ENCODE measurements at places on chromosomes 4 and X.
A peak's percentile ranks its signal among the peaks of the same experiment; 100 is the strongest.

GRCh38 chr4:95086551-95086950 is 328.8 kb downstream of the BMPR1B start:
- no peak for DNase-seq

GRCh38 chr4:15376594-15376993 is 51.2 kb upstream of the C1QTNF7 start:
- no peak for DNase-seq

DNA sequence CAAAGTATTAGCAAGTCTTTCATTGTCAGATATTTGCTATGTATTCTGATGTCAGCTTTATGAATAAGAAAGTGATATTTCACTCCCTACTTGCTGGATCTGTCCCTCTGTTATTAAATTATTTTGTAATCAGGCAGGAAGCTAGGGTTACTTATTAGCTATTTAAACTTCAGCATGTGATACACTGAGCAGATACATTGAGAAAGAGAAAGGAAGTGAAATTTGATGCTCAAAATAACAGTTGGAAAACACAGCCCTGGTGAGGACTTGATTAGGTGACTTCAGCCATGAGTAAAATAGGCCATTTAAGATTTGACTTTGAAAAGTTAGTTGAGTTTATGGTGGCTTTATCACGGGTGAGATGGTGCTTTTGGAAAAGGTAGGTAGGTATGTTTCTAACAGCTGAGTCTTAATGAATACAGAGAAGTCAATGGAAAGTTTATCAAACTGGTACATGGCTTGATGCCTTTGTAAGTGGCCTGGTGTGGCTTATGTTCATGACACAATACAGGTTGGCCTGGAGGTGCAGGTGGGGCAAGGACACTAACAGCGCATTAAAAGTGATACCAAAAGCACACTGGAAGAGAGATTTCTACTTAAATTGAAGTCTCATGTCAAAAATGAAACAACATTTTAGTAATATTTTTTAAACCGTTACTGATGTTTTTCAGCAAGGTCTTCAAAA is 321.2 kb upstream of the SPOCK3 start:
- no peak for DNase-seq

- no peak for DNase-seq
Observed at GRCh38 chr4:29704059-29704458, 1016.1 kb upstream of the PCDH7 start.

DNA sequence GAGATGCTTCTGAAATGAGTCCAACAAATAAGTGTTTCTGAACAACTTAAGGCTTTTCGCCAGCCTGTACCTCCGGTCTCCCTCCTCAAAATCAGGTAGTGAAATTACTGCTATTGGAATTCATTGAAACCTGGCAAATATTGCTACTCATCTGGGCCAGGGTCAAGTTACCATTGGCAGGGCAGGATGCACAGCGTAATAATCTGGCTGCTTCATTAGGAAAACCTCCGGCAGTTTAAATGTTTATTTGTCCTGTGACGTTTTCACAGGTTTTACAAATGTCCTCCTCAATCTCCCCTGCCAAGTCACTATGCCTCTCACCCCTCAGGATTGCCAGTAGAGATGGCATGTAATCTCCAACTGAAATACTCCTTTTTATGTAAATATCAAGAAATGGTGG is 92.6 kb upstream of the KDR start:
- no peak for DNase-seq

DNA sequence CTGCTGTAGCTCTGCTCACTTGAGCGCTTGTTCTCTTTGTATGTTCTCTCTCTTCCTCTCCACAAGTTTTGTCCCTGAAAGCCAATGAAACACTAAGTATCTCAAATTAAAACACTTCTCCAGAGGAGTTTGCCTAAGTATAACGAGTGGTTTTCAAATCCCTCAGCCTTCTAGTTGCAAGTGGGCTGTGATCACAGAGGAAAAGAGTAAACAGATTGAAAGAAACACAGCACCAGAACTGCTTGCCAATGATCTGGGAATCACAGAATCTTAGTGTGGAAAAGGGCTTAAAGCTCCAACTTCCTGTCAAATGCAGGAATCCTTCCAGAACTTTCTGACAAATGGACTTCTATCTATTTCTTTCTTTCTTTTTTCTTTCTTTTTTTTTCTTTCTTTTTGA is 4.8 kb upstream of the PRSS12 start:
- no peak for DNase-seq

DNA sequence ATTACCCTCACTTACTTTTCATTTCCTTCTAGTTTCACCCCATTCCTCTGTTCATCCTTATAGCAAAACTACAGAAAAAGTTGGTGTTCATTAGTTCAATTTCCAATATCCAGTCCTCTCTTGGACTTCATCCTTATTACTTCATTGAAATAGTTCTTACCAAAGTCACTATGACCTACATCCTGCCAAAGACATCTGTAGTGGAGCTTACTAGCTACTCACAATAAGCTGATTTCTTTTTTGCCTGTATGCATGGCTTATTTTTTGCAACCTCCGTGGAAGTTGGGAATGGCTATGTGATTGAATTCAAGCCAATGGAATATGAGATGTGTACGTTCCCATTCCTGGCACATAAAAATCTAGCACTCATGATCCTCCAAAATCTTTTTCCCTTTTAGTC is 4.6 kb upstream of the CDKL2 start:
- DNase-seq = no peak

DNA sequence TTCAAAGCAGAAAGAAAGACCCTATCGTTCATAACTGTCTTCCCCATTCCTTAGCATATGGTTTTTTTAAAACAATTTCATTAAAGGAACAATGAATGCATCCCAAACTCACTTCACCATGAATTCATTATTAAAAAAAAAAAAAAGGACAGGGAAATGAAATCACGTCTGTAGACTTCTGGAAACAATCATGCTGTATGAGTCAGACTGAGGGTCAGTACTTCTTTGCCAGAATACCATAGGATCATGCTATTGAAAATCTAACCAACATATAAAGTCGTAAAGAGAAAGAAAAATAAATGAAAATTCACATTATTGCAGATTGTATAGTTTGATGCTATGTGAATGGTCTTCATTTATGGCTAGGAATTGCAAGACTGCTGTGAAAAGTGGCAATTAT is 144.4 kb downstream of the PCDH18 start:
- DNase-seq = no peak

DNA sequence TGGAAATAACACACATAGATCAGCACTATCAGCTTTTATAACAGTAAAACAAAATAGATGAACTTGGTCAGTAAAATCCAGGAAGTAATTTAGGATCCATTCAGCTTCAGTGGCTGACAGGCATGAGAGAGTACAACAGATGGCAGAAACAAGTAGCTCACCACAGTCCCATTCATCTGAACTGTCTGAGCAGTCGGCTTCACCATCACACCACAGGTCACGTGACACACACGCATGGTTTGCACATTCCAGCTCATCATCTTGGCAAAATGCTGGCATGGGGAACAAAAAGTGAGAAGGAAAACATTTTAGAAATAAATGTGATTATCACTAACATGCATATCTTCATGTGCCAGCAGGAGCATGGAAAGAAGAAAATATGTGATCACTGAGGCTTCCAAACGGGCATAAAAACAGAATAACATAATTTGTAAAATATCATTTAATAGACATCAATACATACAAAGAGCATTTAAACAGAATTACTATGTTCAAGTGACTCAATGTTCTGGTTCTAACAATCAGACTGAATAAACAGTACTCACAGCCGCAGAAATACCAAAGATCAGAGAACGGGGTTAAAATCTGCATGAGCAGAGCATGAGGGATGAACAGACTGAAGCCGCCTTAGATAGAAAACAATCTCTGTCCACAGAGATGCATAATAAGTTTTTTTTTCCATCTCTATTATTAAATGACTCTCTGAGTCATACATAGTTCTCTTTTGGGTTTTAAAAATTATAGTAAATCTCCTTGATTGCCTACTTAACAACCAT is 158.1 kb downstream of the ATP10D start:
- no peak for DNase-seq

DNA sequence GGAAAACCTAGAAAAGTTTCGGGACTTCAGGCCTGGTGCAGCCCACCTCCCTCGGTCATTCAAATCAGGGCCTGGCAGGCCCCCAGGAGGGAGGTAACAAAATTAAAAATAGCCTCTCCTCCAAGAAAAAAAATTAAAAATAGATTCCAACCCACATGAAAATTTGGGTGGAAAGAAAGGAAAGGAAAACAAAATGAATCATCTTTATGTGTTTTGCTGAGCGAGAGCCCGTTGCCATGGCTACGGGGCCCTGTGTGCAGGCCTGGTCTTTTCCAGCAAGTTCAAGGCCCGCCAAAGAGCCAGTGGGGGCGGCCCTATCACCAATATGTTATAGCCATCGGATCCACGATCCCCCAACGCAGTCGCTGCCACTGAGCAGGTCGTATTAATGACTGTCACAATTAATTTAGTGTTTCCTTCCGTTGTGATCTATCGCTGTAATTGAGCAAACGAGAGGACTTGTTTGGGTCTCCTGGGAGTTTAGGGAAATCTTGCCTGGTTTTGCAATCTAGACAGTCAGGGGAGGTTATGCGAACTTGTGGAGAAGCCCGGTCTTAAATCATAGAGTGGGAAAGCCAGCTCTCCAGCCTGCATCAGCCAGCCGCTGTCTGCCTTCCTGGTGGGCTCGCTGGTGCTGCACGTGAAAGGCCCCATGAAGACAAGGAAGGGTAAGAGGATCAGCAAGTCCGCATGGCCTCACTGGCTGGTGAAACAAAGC is 452.4 kb downstream of the BCOR start:
- no peak for DNase-seq

DNA sequence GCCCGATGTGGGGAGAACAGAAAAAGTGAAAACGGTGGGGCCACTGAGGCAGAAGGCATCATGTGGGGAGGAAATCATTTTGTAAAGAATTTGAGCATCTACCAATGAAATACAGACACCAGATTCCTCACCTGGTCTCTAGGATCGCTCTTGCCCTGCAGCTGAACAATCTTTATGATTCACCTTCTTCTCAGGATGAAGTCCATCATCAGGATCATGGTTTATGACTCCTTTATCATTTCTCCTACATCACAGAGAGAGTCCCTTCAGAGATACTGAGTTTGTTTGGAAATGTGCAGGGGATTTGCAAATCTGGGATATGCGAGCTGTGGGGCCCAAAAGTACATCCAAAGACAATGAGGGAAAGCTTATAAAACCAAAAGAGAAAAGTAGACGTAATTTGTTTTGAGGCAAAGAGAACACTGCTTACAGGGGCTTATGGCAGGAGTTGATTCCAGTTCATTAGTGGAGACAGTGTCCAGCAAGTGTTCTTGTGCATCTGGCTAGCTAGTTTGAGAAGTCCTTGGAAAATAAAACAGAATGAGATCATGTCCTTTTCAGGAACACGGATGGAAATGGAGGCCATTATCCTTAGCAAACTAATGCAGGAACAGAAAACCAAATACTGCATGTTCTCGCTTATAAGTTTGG is 15.3 kb upstream of the ANXA5 start:
- no peak for DNase-seq

- DNase-seq = no peak
Observed at GRCh38 chr4:24137671-24138601, 248.1 kb upstream of the PPARGC1A start.

DNA sequence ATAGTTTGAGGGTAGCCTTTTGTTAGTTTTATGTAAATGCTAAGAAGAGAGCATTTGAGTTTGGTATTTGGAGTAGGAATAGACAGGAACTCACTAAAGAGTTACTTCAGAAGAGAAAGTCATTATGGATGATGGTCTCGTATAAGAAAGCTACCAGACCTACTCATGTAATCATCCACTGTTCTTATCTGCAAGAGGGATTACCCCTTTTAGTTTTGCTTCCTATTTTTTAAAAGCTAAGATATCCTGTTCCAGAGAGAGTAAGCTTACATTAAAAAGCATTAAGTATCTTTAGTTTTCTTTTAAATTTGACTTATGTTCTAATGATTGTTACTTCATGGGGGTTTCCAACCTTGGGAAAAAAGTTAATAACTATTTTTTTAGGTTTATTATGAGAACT is 12.5 kb upstream of the ART3 start:
- no peak for DNase-seq

GRCh38 chrX:132592880-132593279 is 104.0 kb upstream of the MBNL3 start:
- no peak for DNase-seq

- DNase-seq = no peak
Observed at GRCh38 chr4:57270346-57270745, 160.2 kb upstream of the IGFBP7 start.

DNA sequence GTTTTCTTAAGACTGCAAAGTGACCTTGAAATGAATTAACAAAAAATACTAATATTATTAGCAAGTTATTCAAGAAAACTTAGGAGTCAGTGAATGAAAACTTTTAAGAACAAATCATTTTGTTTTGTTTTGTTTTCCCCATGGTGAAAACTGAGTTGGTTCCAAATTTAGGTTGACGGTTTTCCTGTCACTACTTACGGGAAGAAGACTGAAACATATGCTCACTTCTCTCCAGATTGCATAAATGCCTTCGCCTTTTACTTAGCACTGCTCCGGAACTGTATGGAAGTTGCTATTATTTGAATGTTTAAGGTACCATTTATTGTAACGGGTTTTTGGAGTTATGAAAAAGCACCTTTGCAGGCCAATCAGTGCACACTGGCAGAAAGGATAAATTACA is 42.8 kb downstream of the DOCK11 start:
- no peak for DNase-seq

GRCh38 chrX:52363247-52363883 is 5.5 kb upstream of the XAGE2 start:
- peak; percentile 30 for DNase-seq

DNA sequence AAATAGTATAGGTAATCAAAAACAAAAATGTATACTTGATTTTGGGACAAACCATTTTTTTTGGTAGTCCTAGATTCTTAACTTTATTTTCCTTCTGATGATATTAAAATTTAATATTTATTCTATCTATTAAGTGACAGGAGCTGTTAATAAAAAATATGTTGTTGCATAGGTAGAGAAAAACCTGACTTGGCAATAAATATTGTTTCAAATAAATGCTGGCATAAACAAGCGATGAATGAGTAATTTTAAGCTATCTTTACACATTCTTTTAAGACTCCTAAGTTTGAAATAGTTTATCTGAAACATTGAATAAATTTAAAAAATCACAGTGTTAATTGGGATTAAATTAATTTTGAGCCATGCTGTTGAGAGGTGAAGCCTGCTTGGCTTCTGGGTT is 114.6 kb downstream of the GC start:
- no peak for DNase-seq

DNA sequence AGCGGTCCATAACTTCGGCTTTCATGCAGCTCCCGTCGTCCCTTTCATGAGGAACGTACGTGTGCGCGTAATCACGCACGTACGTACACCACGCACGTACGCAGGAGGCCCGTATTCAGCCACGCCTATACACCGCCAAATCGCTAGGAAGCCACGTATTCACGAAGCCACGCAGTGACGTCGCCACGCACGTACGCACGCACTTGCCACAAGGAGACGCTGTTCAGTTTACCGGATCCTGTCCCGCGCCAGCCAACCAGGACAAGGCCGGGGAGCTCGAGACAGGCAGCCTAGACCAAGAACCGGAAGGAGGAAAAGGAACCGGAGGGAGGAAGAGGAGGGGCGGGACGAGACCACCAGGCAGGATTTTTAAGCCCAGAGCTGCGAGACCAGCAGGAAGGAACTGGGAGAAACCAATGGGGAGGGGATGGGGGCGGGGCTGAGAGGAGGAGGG is at the start of gene EOLA2:
Gene EOLA2 (minus strand): TSS at position 65 of the 454 bp plus-strand sequence. CDS start 4,617 bp downstream, outside the sequence.
- DNase-seq = peak; percentile 96

- no peak for DNase-seq
Observed at GRCh38 chr4:3330707-3331106, 37.9 kb downstream of the RGS12 start.

GRCh38 chr4:137819964-137820383 is 287.7 kb upstream of the PCDH18 start:
- no peak for DNase-seq

GRCh38 chr4:83489711-83490326 is 4.9 kb upstream of the ABRAXAS1 start:
- DNase-seq = no peak
